ENCODE measurements at places on chromosomes 2 and 18. TPM values are rescaled to one million over a fixed set of nuclear protein-coding genes. Genes with fewer than 3 reads are reported as not detected.

DNA sequence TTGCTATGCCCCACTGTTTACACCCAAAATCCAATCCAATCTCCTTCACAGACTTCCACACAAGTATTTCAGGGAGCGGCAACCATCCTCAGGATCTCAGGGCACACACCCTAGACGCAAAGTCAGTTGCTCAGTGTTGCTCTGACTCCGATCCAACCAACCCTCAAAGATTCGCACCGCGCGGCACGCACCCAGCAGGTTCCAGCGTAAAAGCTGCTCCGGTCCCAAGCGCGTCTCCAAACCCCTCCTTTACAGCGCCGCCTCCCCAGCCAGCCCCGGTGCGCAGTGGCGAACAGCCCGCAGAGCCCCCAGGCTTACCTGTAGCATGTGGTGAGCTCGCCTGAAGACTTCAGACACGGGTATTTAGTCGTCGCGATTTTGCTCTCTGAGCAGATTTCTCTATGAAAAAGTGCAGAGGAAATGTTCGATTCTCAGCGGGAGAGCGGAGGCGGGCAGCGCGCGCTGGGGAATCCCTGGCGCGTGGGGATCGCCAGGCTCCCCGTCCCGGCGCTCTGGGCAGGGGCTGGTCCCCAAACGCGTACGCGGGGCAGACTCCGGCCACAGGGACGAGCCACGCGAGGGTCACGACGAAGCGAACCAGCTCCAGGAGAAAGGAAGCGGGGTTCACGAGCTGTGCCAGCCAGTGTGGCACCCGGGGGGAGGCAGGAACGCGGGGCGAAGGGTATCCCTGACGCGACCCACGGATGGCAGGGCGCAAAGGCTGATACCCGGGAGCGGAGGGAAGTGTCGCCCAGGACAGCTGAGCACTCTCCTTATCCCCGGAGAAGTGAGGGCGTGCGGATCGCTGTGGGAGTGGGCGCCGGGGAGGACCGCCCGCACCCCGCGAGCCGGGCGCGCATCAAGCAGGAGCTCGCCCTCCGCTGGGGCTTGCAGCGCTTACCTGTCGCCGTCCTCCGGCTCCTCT is 650 bp downstream of the CCBE1 start:
- DNase-seq: no peak

DNA sequence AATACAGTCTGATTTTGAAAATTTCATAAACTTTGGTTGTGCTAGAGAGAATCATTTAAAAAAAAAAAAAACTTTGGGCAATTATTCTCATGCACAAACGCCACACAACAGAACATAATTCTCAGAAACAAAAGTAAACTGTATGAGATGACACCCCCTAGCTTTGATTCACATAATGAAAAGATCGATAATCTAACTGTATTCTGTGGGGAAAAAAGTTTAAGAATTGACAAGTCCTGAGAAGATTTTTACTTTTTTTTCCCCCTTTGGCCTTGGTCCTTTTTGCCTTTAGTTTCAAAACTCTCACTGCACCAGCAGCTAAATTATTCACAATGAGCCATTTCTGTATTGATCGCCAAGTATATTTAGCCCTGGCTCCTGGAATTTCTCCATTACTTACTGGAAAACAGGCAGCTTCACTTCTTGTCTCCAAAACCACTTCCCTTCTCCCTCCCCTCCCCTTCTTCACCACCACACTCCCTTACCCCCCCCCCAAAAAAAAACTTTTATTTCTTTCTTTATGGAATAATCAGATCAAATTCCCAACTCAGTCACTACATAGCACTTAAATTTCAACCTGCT is 2.0 kb downstream of the IKZF2 start:
- DNase-seq: no peak

DNA sequence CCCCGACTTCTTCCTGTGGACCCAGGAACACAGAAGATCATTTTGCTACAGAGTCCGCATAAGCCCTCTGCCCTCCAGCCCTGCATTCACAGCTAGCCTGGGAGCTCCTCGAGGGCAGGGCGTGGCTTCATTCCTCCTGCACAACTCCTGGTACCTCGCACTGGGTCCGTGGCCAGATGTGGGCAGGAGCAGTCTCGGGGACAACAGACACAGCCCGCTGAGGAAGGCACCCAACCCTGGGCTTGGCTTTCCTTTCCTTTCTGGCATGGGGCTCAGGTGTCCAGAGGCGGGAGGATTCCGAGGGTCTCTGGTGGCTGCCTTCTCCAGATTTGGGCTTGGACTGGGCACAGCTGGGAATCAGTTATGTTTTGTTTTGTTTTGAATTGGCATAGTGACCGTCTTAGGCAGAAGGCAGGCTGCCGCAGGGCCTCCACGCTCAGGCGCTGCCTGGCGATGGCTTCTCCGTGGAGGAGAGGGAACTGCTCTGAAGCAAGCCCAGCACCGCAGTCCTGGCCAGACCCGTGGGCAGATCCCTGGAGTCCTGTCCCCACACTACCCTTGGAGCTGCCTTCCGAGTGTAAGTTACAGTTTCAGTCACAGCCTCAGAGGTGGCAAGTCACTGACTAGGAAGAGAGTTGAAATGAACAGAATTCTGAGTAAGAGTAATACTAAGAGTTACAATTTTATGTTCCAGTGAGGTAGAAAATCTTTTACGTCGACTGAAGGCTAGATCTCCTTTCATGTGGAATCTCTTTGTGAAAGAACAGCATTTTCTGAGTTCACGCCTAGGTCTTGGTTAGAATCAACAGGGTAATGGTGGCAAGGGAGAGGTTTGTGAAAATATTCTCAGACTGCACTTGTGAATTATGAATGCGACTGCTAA is 47.9 kb downstream of the LDLRAD4 start:
- no peak for DNase-seq

The IL36RN gene
- not detected for total RNA-seq

The CDH7 gene
- total RNA-seq: not detected

- DNase-seq: no peak
Measured at GRCh38 chr2:134073023-134073422, 180.8 kb upstream of the MGAT5 start.
